ENCODE measurements at places on chromosomes 11 and 22.

DNA sequence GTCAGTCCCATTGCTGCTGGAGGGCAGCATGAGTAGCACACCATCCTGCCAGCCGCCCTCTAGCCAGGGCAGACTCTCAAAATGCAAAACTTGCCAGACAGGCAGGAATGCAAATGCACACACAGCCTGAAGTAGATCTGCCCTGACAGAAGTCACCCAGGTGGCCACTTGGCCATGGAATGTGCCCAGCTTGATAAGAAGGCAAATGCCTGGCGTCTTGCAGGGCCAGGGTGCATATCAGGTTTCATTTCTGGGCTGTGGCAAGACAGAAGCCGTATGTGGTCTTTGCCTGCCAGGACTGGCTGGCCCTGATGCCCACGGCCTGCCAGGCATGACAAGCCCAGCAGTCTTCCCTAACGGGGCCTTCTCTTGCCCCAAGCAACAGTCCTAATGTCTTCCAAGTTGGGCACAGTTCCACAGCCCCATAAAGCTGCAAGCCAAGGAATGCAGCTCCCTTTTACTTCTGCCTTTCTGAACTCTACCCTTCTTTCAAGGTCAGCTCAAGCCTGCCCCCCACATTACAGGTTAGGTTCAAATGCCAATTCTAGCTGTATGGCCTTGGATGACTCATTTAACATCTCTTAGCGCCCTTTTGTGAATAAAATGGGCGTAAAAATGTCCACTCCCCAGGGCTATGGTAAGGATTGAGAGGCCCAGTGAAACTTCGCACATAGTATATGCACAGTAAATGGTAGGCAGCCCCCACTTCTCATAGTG lies 29.7 kb downstream of the POU2AF3 start:
- no peak for DNase-seq

DNA sequence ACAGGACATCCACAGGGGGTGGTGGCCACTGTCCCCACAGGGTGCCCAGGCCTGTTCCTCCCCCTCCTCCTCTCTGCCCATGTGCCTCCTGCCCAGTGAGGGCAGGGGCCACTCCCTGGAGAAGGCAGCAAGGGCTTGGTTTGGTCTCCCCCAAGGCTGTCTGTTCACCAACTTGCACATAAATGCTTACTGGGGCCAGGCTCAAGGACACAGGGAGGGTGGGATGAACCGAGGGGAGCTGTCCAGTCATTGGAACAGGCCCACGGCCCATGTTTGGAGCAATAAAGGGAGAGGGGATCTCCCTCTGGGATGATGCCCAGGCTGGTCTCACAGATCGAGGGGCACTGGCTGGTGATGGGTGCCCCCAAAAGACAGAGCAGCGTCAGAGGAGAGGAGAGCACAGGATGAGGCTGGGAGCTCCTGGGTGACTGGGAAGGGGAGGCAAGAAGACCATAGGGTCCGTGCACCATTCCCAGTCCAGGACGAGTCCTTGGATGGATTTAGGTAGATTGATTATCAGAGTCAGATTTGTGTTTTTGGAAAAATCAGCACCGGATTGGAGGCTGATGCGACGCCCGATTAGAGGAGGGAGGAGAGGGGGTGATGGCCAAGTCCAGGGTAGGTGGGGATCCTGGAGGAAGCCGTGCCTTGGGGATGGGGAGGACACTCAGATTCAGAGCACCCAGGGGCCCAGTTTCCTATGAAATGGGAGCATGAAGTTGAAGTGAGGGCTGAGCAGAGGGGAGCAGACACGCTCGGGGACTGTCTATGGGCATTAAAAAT lies 1.1 kb downstream of the IGLL5 start:
- DNase-seq, result no peak

DNA sequence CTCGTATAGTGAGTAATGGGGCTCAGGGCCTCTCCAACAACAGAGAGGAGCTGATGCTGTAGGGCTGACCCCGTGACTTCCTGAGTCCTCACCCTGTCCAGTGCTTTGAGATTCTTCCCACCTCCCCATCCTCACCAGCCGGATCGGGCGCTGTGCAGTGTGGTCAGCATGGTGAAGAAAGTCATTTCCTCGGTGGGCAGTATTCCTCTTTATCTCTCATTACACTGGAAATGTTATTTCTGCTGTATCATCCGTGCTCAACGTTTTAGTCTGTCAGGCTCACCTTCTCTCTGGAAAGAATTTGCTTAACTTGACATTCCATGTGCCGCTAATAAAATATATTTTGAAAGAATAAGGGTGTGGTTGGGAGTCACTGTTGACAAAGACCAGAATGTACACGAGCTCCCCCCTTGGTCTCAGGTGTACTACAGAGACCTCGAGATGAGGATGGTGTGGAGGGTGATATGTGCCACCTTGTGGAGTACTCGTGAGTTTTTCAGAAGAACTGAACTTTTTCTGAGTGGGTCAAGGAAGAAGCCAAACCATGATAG lies 25.7 kb upstream of the SCGB1A1 start:
- no peak for DNase-seq

DNA sequence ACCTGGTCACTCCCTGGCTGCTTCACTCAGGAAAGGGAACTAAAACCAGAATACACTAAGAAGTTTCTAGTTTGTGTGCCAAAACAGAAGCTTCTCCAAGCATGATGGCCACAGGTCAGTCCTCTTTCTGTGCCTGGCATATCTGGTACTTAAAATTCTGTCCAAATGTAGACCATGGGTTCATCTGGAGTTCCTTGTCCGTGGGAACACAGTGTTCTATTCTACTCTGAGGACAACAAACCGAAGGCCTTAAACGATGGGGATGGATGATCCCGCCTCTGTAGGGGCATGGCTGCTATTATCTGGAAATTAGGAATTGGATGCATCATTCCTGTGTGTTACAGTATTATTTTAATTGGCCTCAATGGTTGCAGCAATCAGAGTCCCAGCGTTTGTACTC lies 6.1 kb upstream of the DLAT start:
- no peak for DNase-seq

- DNase-seq, result no peak
Measured at GRCh38 chr11:41058138-41058537, 401.3 kb downstream of the LRRC4C start.

DNA sequence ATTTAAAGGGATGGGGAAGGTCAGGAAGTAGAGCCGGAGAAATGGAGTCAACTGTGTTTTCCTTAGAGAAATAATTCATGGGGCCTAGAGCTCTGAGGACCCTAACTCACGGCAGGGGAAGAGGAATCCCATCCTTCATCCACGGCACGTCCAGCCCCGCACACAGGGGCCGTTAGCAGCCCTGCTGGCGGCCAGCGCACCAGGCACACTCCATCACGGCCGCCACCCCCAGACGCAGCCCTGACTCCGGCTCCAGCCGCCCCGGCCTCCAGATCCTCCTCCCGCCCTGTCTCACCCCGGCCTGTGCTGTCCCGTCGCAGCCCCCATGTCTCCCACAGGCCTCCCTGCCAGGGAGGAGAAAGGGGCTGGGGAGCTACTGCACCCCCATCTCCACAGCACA lies 11.2 kb downstream of the MRPL23 start:
- DNase-seq, result no peak

DNA sequence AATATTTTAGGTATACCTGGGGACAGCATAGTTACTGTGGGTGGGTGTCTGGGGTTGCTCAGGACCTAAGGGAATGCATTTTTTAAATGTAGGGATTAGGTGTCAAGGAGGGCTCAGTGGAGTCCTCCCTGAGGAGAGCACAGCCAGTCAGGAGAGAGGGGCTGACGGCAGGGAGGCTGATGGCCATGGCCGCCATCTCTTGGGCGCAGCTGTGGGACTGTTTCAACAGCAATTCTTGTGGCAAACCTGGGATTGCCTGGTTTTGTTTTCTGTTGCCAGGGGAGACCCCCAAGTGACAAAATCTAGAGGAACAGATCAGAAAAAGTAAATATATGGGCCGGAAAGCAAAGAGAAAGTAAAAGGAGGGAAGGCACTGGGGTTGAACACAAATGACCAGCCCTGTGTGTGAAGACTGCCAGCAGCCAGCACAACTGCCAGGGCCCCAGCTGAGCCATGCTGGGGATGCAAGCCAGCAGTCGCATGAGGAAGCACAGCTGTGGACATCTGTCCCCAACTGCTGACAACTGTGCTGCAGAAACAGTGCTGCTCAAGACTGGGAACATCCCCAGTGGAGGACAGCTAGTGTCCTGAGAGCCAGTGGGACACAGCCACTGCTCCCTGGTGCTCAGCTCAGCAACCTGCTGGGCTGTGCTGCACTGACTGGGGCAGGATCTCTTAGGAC lies 10.5 kb downstream of the MIF start:
- DNase-seq, result no peak

All from effector memory CD8-positive, alpha-beta T cell (primary cell).